ENCODE measurements at places on chromosomes 11 and 22. TPM values are rescaled to one million over a fixed set of nuclear protein-coding genes. Genes with fewer than 3 reads are reported as not detected.

ASPHD2 gene
- 0.07 TPM for total RNA-seq

NEAT1 gene
- total RNA-seq = 298 TPM

SEC14L6 gene
- 0.12 TPM for total RNA-seq

TRIM49 gene
- not detected for total RNA-seq

PHLDB1 gene
- 101 TPM for total RNA-seq

GDPD4 gene
- total RNA-seq = not detected

MUC5B gene
- total RNA-seq = not detected

OR4D5 gene
- total RNA-seq = not detected

HEPHL1 gene
- total RNA-seq = not detected

THRSP gene
- 4.0 TPM for total RNA-seq

APOA4 gene
- not detected for total RNA-seq

MS4A8 gene
- not detected for total RNA-seq
